ENCODE measurements at places on chromosomes 1 and 21. TPM values are rescaled to one million over a fixed set of nuclear protein-coding genes. Genes with fewer than 3 reads are reported as not detected.

The PROK1 gene
- not detected for total RNA-seq

The DNALI1 gene
- not detected for total RNA-seq

The NLRP3 gene
- 0.16 TPM for total RNA-seq

The PCBP3 gene
- total RNA-seq: 7.5 TPM

The ENO1 gene
- total RNA-seq: 3,999 TPM

The TEX38 gene
- total RNA-seq: not detected

The INKA2 gene
- 2.6 TPM for total RNA-seq

The ZNF644 gene
- total RNA-seq: 57.7 TPM

The ERICH3 gene
- not detected for total RNA-seq

The FCRL2 gene
- not detected for total RNA-seq

The ALX3 gene
- not detected for total RNA-seq

The C1orf141 gene
- not detected for total RNA-seq

The MROH9 gene
- total RNA-seq: not detected

The SLC1A7 gene
- not detected for total RNA-seq

The CDC42SE1 gene
- total RNA-seq: 190 TPM

Data from activated CD4-positive, alpha-beta T cell treated with anti-CD3 and anti-CD28 coated beads, Interleukin-2, amount 10 ng/mL, durations not matched to agents 24 days and 14 days (primary cell).